Activated CD4-positive, alpha-beta T cell treated with anti-CD3 and anti-CD28 coated beads, Interleukin-2, amount 50 U/mL, for 1 hour (primary cell): ENCODE measurements at places on chromosomes 1 and 21.
A peak's percentile ranks its signal among the peaks of the same experiment; 100 is the strongest.

DNA sequence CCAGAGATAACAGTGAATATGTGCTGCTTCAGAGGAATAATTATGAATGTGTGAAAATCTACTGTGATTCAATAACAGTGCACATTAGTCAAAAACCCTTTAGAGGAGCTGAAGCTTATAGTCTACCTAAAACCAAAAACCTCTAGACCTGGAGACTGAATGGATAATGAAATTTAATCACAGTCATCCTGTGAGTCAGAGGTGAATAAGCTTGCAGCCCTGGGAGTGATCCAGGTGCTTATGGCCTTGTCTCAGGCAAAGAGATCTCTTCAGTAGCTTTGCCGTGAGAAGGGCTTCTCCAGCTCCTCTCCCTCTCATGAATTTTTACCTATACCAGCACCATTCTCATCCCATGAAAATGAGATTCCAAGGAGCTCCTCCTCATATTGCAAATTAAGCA, 81.3 kb upstream of the RGS4 start:
- no peak for DNase-seq

GRCh38 chr1:12170263-12170671, 3.5 kb downstream of the TNFRSF1B start:
- no peak for DNase-seq

- DNase-seq: no peak
Measured at GRCh38 chr21:38902608-38903445, 97.1 kb downstream of the ETS2 start.

GRCh38 chr1:204439621-204440375, 28.2 kb upstream of the PPP1R15B start:
- no peak for DNase-seq

- DNase-seq: no peak
Measured at GRCh38 chr21:32206631-32207405, 72.0 kb downstream of the MIS18A start.

- no peak for DNase-seq
Measured at GRCh38 chr1:26978901-26979300, 14.6 kb upstream of the TRNP1 start.

DNA sequence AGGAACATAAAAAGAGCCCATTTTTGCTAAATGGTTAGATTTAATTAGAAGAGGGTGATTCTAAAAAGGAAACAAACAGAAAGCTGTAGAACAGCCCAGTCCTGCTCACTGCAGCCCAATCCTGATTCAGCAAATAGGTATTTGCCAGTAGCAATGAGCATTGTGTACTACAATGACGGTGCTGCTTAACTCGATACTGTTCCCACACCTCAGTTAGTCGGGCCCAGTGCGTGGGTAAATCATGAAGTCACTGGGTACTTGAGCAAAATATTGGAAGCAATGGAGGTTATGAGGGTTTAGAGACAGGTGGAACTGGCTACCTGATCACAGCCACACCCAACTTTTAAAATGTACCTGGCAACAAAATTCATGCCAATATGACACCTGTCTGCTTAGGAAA, 101.5 kb upstream of the ADGRL2 start:
- DNase-seq: no peak

- DNase-seq: peak; percentile 42
Measured at GRCh38 chr1:151326619-151327222, 495 bp downstream of the PI4KB start.

DNA sequence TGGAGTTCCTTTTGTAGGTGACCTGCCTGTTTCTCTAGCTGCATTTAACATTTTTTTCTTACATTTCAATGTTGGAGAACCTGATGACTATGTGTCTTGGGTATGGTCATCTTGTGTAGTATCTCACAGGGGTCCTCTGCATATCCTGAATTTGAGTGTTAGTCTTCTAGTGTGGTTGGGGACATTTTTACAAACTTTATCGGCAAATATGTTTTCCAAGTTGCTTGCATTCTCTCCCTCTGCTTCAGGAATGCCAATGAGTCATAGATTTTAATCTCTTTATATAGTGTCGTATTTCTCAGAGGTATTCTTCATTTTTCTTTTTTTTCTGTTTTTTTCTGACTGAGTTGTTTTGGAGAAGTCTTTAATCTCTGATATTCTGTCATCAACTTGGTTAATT, 684.0 kb downstream of the NCAM2 start:
- DNase-seq: no peak
